ENCODE measurements at places on chromosomes 16 and 17.

DNA sequence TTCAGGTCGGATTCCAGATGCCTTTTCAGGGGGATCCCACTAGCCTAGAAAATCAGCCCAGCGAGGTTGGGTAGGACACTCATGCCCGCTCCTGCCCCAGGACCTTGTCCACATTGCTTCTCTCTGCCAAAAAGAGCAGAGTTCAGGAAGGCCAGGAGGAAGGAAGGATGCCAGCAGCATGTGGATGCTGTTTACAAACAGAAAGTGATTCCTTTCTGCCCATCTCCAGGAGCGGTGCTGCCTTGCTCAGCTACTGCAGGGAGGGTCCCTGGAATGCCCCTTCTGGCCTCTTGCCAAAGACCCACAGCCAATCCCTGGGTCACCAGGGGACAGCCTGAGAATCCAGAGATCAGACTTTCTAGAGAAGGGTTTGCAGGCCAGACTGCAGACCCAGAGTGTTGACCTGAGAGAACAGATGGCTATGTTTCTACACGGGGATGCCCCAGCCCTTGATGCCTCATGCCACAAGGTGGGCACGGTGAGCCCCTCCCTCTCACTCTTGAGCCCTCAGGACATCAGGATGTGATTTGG is 32.3 kb upstream of the EMP2 start:
- no peak for DNase-seq

- no peak for DNase-seq
These were observed 10.1 kb downstream of the TK2 start for GRCh38 chr16:66539623-66540469.

- DNase-seq, result no peak
These were observed 380.3 kb upstream of the MAF start for GRCh38 chr16:79980650-79981521.

DNA sequence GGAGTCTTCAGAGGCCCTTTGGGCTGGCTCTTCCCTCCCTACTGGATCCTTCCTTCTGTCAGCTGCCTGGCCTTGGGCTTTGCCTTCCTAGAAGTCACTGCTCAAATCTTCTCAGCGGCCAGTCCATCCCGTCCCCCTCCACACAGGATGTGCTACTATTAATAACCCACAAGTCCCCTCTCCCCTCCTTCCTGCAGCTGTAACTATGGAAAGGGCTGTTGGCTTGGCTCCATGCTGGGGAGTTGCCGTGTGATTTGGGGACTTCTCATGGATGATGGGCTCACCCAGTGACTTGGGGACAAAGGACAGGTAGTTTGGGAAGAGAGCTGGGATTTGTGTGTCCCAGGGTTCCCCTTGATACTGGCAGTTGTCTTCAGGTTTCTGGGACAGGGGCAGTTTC is 19.4 kb downstream of the TMEM94 start:
- no peak for DNase-seq

GRCh38 chr16:65294165-65294564 is 172.3 kb upstream of the CDH11 start:
- DNase-seq, result no peak

DNA sequence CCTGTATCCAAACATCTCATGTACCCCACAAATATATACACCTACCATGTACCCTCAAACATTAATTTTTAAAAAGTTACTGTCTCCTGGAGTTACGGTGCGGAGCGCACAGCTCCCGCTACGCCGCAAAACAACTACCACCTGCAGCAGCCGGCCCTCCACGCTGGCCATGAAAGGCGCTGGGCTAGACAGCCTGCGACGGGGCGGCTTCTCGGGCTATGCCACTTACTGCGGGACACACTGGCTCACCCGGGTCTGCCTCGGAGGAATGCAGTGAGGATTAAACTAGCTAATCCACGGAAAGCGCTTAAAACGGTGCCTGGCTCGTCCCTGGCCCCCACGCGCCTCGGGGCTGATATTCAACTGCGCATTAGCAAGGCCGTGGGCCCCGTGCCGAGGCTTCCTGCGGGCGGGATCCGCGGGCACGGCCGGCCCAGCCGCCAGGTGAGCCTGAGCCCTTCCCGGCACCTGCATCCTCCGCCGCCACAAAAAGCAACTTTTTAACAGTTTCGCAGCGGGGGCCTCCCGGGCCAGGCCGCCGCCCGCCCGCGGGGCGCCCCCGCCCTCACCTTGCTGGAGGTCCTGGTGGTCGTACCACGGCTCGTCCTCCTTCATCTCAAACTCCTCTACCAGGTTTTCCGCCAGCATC is 633 bp downstream of the CDR2 start:
- DNase-seq, result peak; percentile 16

DNA sequence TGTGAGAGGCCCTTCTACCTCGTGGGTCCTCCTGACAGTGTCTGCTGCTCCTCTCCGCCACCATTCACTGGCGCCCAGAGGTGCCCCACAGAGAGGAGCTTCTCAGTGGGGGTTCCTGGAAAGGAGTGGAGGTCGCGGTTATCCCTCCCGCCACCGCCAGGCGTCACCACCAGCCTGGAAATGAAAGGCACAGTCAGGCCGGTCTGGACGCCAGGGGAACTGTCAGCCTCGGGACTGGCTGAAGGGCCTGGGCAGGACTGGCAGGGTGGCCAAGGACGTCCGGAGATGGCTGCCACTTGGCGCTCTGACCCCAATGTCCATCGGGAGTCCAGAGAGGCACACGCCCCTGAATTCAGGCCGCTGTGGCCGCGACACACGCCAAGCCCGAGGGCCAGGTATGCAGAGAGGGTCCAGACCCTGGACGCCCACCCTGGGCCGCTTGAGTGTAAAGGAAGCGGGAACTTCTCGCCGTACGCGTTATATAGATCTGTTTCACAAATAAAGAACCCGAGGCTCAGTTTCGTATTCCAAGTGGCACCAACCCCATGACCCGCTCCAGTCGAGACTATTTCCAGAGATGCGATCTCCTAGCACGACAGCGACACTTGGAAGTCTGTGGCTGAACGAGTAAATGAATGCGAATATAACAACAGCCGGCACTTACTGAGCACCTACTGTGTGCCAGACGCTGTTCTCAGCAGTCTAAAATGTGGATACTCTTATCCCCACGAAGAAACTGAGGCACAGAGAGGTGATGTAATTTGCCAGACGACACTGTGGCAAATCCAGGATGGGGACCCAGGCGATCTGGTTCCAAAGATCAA is 7.6 kb upstream of the NXPH3 start:
- peak; percentile 86 for DNase-seq

GRCh38 chr16:57937861-57938260 is 33.1 kb downstream of the CNGB1 start:
- DNase-seq, result no peak

- DNase-seq, result no peak
These were observed 59.6 kb downstream of the HAPSTR1 start for GRCh38 chr16:9151074-9151473.

GRCh38 chr17:63250830-63251229 is 195.3 kb downstream of the CYB561 start:
- no peak for DNase-seq

GRCh38 chr16:75267631-75268264 is 16.3 kb upstream of the BCAR1 start:
- no peak for DNase-seq

GRCh38 chr17:35738519-35739133 is 7.2 kb downstream of the RASL10B start:
- no peak for DNase-seq

DNA sequence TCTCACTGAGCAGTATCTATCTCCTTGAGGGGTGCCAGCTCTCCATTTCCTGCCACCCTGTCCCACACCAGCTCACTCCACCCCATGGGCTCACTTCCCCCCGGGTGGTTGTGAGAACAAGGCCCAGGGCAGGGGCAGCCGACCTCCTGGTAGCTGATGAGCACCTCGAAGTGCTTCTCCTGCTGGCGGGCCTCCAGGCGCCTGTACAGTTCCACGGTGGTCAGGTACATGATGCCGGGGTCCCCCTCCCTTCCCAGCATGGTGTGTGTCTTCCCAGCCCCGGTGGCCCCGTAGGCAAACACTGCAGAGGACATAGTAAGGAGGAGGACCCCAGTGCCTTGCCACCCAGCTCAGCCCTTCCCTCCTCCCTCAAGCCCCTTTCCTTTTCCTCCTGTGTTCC is 12.5 kb downstream of the KIF18B start:
- no peak for DNase-seq

- no peak for DNase-seq
These were observed 128.4 kb upstream of the RCVRN start for GRCh38 chr17:10033449-10033848.

- DNase-seq, result no peak
These were observed 14.4 kb upstream of the ABCC3 start for GRCh38 chr17:50620237-50620636.

DNA sequence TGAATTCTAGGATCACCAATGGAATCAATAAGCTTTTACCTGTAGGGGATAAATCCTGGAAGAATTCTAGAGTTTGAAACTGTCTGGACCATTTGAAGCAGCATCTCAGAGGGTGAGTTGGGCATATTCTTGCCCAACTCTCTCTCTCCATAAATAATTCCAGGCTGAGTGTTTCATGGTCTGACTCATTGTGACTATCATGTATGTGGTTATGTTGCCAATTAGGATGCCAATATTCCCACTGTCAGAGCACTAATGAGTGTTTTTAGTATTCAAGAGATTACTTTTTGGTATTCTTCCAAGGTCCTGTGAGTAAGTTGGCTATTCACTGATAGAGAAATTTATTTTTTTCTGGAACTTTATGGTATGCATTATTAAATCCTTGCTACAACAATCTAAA is 456.9 kb downstream of the TOX3 start:
- no peak for DNase-seq

- no peak for DNase-seq
These were observed 143.7 kb downstream of the ABCC12 start for GRCh38 chr16:48011878-48012658.

- DNase-seq, result no peak
These were observed 246.5 kb downstream of the FOXL1 start for GRCh38 chr16:86824751-86825296.

- no peak for DNase-seq
These were observed 24.5 kb upstream of the ITGAX start for GRCh38 chr16:31330553-31330890.

GRCh38 chr17:49590874-49591273 is 15.2 kb downstream of the NXPH3 start:
- DNase-seq, result no peak

- DNase-seq, result no peak
These were observed 316.3 kb downstream of the CBLN1 start for GRCh38 chr16:48965386-48965785.

GRCh38 chr17:5499476-5500231 is 13.3 kb downstream of the MIS12 start:
- DNase-seq, result no peak

GRCh38 chr16:29745121-29745852 is 503 bp downstream of the C16orf54 start:
- DNase-seq, result no peak

- DNase-seq, result no peak
These were observed 21.8 kb downstream of the YPEL2 start for GRCh38 chr17:59353106-59353854.

- DNase-seq, result no peak
These were observed 133.6 kb downstream of the AATF start for GRCh38 chr17:37082311-37082860.

DNA sequence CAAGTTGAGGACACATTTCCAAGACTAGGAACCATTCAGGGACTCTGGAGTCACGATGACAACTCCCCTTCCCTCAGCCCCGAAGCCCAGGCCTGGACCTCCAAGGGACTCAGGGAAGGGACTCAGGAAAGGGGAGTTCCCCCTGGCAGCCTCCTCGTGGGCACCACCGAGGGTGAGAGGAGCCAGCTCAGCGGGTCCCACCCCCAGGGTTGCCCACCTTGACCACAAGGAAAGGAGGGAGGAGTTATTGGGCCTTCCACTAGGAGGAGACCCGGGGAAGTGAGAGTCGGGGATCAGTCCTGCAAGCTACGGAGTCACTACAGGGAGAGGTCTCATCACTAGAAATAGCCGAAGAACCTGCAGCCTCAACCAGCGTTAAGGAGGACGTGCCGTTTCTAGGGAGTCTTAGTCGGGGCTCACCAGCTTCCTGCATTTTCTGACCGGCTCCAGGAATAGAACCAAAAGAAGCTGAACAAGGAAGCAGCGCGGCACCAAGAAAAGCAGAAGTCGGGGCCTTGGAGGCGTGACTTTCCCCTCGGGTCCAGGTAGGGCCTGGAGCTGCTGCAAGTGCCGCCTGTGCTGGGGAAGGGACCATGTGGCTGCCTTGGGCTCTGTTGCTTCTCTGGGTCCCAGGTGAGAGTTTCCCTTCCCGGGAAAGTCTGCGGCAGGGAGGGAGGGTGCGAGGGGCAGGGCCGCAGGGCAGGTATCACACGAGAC is at the start of gene CD300A:
TSS of gene CD300A (plus strand) at position 524 of the 717 bp plus-strand sequence. CDS start at position 594, 70 bp downstream.
- no peak for DNase-seq

DNA sequence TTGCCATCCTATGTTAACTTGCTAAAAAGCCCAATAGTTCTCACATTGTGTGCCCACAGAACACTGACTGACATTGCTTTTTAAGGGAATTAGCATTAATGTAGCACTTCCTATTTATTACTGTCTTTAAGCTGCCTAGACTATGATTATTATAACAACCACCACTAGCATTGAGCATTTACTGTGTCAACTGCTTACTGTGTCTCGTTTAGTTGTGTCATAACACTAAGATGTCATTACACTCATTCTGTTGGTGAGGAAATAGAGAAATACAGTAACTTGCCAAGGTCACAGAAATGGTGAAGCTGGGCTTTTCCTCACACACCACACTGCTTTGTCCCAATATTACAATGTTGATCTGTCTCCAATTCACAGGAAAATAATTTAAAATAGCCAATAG is 30.2 kb downstream of the TRIM25 start:
- DNase-seq, result no peak

GRCh38 chr17:37142294-37142896 is 193.6 kb downstream of the AATF start:
- DNase-seq, result no peak

DNA sequence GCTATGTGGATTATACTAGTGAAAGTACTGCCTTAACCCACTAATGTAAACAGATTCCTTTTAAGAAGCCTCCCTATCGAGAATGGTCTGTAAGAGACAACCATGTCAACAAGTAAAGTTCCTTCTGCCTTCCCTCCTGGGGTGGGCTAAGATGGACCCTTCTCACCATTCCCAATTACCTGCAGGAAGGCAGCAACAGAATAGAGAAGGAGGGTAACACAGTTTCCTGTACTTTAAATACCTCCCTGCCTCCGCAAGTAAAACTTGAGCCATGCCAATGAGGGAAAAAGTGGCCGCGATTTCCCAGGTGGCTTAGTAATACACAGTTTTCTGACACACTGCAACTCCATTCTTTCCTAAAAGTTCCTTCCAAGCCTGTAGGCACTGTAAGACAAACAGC is 45.2 kb downstream of the TOX3 start:
- DNase-seq, result no peak

DNA sequence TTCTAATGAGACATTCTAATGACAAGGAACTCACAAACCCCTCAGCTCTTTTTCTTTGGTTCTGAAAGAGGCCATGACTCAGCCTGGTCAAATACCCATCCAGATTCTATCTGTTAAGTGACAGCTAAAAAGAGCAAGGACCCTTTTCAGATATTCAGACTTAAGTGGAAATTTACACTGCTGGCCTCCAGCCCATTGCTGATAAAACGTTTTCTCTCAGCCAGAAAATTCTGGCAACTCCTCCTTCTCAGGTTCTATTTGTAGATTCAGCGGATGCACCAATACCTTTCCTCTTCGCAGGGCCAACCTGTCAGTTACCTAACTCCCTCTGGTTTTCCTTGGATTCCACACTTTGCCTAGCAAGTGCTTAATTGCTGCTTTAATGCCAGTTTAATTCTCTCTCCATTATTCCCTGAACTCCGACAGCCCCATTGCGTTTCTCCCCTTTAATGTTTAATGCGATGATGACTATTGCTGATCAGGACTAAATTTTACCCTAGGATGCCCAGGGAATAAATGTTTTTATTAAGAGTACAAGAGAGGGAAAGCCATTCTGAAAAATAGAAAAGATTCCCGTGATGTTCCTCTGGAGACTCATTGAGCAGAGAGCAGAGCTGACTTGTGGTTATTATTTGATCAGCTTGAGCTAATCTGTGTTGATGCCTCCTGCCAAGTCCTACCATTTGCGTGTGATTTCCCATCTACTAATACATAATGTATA is 35.9 kb upstream of the TOM1L1 start:
- no peak for DNase-seq

All from stimulated activated CD4-positive, alpha-beta T cell treated with anti-CD3 and anti-CD28 coated beads, Interleukin-1b, Interleukin-23, amount 100 ng/mL, for 1 hour (primary cell).